AG04449 (cell line): ENCODE measurements at places on chromosomes 12 and 14.
A peak's percentile ranks its signal among the peaks of the same experiment; 100 is the strongest.

DNA sequence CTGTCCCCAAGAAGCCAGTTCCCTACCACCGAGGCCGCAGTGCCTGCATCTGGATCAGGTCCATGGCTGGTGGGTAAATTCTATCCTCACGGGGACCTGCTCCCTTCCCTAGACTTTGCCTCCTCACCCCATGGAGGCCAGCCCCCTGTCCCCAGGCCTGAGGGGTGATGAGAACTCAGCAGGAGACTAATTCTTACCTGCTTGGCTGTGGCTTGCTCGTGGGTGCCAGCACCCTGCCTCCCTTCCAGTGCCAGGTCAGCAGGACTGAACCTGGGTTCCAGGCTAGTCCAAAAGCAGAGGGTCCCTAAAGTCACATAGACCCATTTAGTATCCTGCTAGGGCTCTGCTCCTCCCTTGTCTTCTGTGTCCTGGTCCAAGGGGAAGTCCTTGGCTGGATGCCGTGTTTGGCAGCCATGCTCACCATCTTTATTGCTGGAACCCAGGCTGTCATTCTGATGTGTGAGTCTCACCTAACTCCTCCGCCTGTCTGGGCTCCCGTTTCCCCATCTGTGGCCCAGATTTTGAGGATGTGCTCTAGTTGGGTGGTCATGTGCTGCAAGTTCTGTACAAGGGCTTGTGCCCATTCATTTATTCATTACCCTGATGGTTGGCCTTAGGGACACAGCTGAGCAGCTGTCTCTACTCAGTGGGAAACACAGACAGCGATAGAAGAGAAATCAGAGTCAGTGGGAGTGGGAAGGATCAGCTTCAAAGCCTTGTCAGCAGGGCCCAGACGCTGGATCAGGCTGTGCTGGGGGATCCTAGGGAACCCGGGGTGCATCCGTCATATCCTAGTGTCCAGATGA is 949 bp downstream of the PLBD2 start:
- no peak for DNase-seq

GRCh38 chr14:50812180-50812579 is 18.8 kb downstream of the NIN start:
- DNase-seq, result no peak

DNA sequence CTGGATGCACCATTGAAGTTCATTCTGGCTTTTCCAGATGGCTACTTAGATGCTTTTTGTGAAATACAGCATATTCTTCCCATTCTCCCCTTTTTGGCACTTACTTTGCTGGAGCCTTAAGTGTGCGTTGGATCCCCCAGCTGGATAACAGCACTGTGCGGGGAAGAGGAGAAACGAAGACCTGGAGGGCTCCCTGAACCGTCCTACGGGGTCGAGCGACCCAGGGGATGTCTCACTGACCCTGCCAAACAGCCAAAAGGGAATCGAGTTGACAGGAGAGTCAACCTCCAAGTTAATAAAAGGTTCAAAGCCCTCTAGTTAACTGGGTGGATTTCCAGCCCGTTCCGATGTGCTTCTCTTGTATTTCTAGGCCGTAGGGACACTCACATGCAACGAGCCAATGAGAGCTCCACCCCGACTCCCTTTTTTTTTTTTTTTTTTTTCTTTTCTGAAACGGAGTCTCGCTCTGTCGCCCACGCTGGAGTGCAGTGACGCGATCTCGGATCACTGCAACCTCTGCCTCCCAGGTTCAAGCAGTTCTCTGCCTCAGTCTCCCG is 1.0 kb upstream of the CAMKK2 start:
- no peak for DNase-seq

DNA sequence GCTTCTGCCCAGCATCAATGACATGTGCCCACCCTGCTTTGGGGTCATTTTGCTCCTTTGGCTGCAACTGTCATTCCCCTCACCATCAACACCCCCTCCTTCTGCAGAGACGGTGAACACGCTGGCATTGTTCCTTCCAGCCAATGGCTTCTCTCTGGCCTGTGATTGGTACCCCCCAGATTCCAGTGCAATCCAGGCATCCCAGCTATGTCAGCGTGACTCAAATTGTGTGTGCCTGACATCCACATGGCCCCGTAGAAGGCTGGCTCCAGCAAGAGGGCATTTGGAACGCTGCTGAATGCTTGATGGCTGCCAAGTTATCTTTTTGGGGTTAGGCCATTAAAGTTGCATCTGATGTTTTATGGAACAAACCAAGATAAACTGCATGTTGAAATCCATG is 21.0 kb upstream of the CCND2 start:
- DNase-seq, result no peak

DNA sequence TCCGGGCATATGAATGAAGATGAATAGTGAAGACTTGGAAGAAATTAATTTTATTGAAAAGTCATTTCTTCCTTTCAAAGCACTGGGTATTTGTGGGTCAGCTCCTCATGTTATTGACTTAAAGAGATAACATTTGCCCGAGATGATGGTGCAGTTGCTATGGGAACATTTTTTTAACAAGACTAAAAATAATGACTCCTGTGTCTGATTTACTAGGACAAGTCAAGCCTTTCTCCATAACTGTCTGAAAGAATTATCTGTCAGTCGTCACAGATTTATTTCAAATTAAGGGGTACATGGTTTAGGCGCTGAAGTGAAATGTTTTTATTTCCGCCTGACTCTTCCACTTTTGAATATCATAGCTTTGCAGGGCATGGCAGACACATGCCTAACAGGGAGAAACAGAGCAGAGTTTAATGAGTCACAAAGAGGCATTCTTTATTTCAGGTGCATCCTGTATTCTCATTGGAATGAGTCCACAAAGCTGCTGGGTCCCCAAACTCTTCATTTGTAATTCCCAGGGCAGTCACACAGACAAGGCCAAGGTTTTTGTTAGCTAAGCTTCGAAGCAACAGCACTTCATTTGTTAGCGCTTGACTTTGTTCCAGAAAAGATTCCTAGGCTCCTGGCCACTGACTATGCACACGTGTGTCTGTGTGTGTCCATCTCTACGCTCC is 4.3 kb upstream of the GPHB5 start:
- DNase-seq, result no peak

GRCh38 chr14:37480446-37481290 is 114.4 kb downstream of the FOXA1 start:
- no peak for DNase-seq

GRCh38 chr14:93108105-93108504 is 7.6 kb downstream of the ITPK1 start:
- DNase-seq, result no peak

- no peak for DNase-seq
Observed at GRCh38 chr12:68375756-68376695, 43.9 kb upstream of the MDM1 start.

DNA sequence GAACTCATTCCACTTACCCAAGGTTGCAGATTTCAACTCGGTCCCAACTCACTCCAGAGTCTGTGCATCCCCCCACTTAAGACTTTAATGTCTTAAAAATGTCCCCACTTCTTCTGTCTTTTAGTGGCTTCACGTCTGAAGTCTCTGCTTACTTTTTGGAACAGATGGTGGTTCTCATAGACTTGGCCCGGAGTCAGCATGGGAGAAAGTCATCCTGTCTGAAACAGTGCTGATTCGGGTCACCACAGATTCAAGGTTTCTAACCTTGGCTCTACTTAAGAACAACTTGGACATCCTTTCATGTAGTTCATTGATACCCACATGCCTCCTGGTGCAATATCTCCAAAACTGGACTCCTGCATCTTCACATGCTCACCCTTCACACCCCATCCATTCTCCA is 26.0 kb downstream of the CHST11 start:
- no peak for DNase-seq

GRCh38 chr14:104632781-104633180 is 28.2 kb upstream of the TMEM179 start:
- DNase-seq, result no peak

DNA sequence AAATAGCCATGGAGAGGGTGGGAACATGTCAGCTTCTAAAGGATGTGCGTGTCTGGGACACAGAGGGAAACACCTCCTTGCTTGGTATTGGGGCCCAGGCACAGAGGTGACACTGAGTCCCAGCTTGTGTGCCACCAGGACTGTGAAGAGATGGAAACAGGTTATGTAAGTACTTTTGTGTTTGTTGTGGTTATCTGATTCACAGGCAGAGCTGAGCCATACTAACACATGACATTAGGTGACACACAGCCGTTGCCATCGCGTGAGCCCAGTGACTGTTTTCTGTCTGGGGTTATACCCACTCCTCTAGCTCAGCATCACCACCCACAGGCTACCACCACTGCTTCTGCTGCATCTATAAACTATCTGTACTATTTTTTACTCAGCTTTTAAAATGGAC is 12.1 kb upstream of the FLVCR2 start:
- DNase-seq, result no peak

GRCh38 chr12:98752726-98753125 is 107.6 kb downstream of the APAF1 start:
- peak; percentile 24 for DNase-seq

DNA sequence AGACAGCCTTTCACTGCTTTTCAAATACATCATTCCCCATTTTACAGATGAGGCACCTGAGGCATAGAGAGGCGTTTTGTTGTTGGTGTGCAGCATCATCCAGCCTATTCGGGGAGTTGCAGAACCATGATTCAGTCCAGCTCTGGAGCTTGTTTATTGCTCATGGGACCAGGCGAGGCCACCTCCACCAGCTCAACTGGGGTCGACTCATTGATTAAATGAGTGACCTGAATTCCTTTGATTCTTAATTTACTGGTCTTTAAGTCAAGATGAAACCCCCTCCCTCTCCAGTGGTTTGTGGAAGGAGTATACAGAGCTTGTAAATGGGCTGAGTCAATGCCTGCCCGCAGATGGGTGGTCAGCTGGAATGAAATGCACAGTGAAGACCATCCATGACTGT is 161.9 kb downstream of the CHST11 start:
- DNase-seq, result no peak

DNA sequence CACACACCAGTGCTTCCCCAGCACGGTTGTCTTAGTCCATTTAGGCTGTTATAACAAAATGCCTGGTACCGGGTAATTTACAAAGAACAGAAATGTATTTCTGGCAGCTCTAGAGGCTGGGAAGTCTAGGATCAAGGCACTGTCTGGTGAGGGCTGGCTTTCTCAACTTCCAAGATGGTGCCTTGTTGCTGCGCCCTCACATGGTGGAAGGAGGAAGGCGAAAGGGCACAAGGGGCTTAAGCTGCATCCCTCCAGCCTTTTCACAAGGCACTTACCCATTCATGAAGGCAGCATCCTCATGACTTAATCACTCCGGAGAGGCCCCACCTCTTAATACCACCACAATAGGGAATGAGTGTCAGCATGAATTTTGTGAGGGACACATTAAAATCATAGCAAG is 155.5 kb downstream of the SLC15A5 start:
- no peak for DNase-seq

DNA sequence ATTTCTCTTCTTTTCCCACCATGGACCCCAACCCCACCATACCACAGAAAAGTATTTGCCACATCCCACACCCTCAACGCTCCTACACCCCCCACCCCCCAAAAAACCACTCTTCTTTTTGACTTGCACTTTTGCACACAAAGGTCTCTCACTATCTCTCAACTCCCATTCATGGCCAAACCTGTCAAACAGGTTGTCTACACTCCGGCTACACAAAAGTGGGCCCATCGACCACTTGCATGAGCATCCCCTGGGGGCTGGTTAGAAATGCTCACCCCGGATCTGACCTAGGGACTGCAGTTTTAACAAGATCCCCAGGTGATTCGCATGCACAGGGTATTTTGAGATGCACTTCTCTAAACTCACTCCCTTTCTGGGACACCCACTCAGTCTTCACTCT is 248.2 kb downstream of the DPF3 start:
- no peak for DNase-seq

- DNase-seq, result no peak
Observed at GRCh38 chr12:117863002-117863709, 105.6 kb downstream of the KSR2 start.

- no peak for DNase-seq
Observed at GRCh38 chr12:14613718-14614117, 46.0 kb upstream of the PLBD1 start.

- DNase-seq, result no peak
Observed at GRCh38 chr14:64970776-64971477, 1.2 kb downstream of the RAB15 start.

- no peak for DNase-seq
Observed at GRCh38 chr12:124125203-124125871, 152.3 kb downstream of the ZNF664 start.

- DNase-seq, result no peak
Observed at GRCh38 chr14:92800525-92800924, 6.4 kb downstream of the GOLGA5 start.

GRCh38 chr14:38038986-38039385 is 168.7 kb upstream of the SSTR1 start:
- DNase-seq, result no peak

DNA sequence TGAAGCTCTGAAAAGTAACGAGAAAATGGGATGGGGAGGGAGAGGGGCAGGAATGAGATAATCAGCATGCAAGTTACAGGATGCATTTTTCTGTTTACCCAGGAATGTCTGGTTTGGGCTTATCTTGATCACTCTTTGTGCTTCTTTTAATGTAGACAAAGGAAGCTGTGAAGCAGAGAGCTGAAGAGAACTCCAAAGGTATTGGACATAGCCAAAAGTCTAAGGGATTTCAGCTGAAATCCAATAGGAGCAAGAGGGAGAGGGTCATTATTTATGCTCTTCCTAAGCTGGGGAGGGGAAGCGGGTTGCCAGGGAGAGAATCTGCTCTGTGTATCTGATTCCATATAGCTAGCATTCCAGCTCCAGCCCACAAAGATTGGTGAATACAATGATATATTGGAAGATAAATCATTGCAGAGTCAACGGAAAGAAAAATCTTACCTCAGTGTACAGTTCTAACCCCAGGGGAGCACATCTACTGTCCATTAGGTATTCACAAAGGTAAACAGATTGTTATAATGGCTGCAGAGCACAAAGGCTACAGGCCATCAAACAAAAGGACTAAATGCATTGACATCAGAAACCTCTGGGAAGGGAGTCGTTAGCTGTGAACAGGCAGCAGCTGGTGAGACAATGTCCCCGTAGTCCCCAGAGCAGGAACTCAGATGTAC is 61.0 kb upstream of the PELI2 start:
- no peak for DNase-seq

DNA sequence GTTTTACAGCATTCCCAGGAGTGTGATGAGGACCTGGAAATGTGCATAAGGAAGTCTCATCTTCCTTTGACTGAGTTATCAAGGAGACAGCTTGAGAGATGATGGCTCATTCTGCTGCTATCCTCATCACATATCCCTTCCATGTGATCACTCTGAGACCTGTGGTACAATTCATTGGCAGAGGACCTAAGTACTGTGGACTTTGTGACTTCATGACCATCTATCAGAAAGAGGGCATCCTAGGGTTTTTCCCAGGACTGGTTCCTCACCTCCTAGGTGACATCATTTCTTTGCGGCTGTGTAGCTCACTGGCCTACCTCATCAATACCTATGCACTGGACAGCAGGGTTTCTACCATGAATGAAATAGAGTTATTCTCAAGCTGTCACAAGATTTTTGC is 172.1 kb upstream of the PLEKHG7 start:
- DNase-seq, result no peak

DNA sequence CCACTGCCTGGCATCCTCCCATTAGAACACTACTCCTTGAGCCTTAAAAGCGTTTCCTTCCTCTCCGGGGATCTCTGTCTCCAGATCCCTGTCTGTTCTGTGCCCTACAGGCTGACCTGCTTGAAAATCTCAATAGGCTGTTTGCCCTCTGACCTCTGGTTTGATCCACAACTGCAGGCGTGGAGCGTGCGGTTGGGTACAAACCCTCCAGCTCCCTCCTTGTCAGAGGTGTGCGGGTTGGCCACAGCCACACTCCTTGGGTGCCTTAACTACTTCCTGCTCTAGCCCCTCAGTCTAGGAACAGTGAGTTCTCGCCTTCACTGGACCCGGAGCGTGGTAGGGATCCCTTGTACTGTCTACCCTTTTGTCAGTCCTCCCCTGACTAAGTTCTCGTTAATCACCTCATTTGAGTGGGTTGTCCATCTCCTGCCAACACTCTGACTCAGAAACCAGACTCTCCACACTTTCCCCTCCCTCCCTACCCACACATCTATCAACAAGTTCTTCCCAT is 33.1 kb downstream of the CMKLR1 start:
- no peak for DNase-seq
